Adrenal gland (tissue), 19 donors: ENCODE measurements at places on chromosomes 5 and 9. TPM values are rescaled to one million over a fixed set of nuclear protein-coding genes. Genes with fewer than 3 reads are reported as not detected.

DNA sequence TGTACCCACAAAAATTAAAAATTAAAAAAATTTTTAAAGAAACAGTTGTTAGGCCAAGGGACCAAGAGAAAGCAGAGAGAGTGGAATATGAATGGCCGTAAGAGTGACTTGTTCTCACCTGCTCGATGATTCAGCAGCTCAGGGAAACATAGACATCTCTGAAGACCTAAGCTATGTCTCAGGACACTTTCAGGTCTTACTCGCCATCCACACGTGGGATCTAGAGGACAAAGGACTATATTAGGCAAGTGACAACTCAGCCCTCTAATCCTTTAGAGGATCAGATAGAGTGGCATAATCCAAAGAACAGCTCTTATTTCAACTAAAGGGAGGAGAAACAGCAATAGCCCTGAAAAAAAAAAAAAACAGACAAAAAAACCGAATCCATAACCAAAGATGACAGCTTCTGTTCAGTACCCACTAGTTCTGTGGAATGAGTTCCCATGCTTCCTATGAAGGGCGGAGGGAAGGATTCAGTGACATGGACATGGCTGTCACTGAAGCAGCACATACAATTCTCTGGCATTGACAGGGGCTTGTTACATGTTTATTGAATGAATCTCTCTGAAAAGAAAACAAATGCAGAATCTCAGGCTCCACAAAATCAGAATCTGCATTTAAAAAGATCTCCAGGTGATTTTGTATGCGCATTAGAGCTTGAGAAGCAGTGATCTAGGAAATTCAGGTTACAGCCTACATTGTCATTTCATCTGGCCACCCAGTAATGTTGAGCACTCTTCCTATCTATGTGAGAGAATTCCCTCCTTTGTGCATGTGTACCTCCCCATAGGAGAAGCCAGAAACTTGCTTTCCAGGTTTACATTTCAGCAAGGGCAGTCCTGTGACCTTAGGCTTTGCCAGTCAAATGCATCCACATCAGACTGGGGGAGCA, 96.0 kb downstream of the KIAA1958 start:
- no peak for DNase-seq

GRCh38 chr9:7212101-7212500, 454.3 kb downstream of the KDM4C start:
- DNase-seq, result no peak

DNA sequence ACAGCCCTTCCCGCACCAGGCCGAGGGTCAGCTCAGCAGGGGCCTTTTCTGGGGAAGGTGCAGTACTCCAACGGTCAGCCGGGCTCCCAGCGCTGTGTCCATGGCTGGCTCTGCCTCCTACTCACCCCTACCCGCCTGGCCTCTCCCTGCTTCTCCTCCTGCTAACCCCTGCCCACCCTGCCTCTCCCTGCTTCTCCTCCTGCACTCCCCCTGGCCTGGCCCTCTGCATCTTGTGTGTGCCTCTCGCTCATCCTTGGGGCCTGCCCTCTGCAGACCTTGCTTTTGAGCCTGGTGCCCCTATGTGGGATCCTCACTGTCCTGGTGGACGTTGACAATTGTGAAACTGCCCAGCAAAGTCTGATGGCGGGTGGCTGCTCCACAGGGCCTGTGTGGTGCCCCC, 274.6 kb upstream of the IRX2 start:
- no peak for DNase-seq

DNA sequence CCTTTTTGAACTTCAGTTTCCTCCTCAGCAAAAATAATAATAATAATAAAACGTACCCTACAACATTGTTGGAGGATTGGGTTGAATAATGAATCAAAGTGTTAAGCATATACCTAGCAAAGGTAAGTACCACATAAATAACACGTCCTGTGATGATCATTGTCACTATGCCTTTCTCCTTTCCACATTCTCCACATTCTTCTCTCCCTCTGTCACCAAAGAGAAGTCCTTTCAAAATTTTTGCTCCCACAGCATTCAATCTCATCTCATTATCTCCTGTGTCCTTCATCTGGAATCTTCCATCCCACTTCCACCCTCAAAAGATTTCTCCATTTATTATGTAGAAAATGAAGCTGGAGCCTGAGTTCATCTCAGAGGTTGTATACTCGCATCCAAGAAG, 7.2 kb upstream of the ALDOB start:
- no peak for DNase-seq

GRCh38 chr9:120014796-120015195, 565.2 kb downstream of the CDK5RAP2 start:
- no peak for DNase-seq

DNA sequence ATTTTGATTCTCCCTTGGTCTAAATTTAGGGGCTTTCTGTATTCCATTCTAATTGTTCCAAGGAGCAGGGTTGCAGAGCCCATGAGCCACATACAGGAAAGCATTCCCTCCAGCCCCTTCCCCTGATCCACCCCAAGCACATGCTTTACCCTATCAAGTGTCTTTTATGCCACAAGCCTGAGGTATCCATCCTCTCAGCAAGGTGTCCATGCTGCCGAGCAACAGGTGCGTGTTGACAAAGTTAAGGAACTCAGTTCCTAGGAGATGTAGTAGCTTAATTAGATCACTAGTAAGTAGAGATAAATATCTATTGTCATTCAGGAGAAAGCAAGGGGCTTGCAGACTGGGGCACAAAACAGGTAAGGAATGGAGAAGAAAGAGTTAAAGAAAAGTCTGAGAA, 57.8 kb downstream of the FEM1C start:
- no peak for DNase-seq

GRCh38 chr9:8096091-8096490, 296.5 kb upstream of the DMAC1 start:
- no peak for DNase-seq

DNA sequence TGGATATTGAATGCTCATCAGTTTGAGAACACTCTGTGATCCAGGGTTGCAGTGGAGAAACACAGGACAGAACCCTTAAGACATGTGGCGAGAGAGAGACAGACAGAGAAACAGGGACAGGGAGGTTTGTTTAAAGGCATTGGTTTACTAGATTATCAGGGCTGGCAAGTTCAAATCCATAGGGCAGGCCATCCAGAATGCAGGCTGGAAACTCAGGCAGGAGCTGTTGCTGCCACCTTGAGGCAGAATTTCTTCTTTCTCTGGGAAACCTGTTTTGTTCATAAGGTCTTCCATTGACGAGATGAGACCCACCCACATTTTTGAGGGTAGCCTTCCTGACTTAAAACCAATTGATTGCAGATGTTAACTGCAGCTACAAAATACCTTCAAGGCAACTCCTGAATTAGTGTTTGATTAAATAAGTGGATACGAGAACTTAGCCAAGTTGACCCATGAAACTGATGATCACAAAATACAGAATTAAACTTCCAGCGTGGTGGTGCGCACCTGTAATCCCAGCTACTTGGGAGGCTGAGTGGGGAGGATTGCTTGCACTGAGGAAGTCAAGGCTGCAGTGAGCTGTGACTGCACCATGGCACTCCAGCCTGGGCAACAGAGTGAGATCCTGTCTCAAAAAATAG, 55.9 kb downstream of the NSUN2 start:
- no peak for DNase-seq

- DNase-seq, result no peak
These were observed 3.7 kb upstream of the DOLPP1 start for GRCh38 chr9:129077236-129077635.

- DNase-seq, result peak; percentile 2
These were observed 48.2 kb upstream of the ANGPTL2 start for GRCh38 chr9:127170652-127171051.

DNA sequence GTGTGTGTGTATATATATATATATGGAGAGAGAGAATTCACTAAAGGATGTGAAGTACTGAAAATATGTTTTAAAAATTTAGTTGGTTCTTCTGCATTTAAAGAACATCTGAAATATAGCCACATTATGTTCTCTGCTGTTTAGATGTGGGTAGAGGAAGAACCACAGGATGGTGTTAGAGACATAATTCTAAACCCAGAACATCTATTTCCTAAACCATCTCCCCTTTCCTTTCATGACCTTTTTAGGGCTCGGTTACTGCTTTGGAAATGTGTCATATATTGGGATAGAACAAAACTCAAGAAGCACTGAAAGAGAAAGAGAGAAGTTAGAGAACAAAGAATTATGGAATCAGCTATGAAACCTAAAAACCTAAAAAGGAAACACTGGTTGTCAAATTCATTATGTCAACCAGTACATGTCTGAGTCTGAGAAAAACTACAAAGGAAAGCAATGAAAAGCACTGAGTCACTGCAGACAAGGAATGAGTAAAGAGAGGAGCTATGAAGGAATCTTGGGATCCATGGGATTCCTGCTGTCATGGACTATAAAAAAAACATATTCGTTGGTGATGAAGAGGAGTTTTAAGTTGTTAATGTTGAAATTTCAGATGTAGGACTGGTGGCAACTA, 28.4 kb downstream of the SLC12A2 start:
- no peak for DNase-seq

DNA sequence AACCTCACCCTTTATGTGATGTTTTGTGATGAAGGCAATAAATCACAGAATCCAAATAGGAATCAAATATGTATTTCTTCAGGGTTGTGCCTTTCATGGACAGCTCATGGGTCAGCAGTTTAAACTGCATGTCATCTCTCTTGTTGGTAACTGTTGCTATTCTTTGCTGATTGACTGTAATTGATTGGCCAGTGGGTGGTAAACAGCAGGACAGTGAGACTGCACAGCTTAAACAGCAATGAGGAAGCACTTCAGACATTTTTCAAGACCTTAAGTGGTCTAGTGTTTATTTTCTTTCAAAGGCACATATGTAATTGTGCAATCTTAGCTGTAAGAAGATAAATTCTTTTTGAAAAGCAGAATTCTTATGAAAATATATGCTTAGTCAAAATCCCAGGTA, 260.5 kb downstream of the COX7C start:
- no peak for DNase-seq

DNA sequence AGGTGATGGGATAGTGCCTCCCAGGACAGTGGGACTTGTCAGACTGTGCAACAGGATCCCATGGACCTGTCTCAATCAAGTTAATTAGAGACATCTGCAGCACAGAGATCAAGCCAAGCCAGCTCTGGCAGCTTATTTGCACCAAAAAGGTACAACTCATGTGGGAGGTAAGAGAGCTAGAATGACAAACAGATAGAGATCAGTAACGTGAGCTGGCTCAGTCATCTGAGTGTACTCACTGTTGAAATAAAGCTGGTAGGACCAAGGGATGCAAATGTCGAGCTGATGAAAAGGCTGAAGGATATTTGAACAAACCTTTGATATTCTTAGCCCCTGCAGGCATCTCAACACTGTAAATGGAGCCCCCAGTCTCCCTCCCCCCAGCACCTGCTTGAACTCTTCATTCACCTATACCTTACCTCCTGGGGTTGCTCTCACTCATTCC, 198.1 kb downstream of the EFNA5 start:
- DNase-seq, result no peak

- DNase-seq, result no peak
These were observed 580.3 kb downstream of the BNC2 start for GRCh38 chr9:16290169-16290568.

DNA sequence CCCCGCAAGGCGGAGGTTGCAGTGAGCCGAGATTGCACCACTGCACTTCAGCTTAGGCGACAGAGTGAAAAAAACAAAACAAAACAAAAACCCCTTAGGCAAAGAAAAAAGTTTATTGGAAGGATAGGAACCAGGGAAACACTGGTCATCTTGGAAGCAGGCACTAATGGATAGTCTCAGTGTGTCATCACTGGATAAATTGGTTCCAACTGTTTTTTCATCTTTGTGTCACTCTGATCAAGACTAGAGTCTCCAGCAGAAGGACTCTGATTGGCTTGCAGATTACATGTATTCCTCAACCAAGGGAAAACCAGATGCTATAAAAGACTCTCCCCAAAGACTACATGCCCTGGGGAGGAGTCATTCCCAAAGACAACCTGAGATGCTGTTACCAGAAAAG, 35.0 kb upstream of the HMHB1 start:
- DNase-seq, result no peak

- DNase-seq, result no peak
These were observed 15.4 kb upstream of the NPR2 start for GRCh38 chr9:35776018-35776417.

DNA sequence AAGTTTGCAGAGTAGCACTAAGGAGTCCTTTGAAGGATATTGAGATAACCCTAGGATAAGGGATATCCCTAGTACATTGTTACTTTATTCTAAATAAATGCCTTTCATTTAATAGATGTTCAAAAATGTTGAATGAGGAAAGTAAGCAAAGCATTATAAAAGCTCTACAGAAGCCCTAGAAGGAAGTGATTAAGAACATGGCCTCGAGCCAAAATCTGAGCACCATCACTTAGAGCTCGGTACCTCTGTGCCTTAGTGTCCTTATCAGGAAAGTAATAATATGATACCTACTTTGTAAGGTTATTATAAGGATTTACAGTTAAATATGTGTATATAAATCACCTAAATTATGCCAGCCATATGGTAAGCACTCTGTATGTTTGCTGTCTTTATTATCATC, 242.6 kb downstream of the KIAA0825 start:
- no peak for DNase-seq

DNA sequence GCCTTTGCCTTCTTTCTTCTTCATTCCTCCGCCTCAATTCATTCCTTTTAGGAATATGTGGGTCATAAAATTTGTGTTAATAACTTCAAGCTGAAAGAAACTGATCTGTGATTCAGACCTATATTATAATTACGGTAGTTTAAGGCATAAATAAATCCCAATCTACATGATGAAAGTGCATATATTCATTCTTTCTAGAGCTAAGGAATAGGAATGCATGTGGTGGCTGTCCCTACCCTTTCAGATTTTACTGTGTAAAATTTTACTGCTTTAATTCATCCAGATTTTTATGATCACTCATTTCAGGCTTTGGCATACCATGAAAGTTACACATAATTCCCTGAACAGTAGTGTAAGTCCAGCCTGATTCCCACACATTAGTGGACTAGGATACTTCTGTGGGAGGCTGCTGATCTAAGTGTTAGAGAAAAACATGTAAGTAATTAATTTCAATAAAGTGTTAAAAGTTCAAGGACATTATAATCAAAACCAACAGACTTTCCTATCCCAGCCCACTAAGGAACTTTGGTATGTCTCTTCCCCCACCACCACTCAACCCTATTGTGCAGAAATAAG, 83.1 kb downstream of the HINT1 start:
- no peak for DNase-seq

DNA sequence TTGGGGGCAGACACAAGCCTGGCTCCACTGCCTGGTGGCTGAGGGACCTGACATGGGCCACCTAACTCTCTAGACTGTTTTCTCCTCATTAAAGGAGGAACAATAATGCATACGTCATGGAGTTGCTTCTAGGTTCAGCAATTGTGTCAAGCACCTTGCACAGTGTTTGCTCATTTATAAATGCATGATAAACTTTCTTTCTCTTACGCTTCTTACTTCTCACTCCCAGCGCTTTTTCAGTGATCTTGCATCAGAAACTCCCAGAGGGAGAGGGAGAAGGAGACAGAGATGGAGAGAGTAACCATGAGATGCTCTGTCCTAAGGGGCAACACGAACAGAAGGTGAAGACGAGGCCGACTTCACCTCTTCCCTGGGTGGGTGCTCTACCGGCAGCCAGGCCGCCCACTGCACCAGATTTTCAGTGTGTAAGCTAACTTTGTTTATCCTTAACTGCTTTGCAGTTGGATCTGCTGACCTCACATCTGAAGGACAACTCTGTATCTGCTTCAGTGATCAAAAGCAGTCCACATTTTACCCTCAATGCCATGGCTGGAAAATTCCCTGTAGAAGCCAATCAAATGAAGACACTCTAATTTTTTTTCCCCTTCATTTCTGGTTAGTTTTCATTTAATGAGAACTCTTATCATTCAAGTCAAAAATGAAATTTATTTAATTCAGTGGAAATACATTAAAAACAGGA, 35.3 kb downstream of the MED27 start:
- DNase-seq, result no peak

The PAEP gene
- not detected for total RNA-seq

The MYMK gene
- total RNA-seq, result not detected

The SHC3 gene
- 21.2 TPM for total RNA-seq

The SHROOM1 gene
- total RNA-seq, result 5.5 TPM

The CARTPT gene
- total RNA-seq, result 0.74 TPM

The CTSL gene
- total RNA-seq, result 175 TPM
